ENCODE measurements at places on chromosomes 16 and 17.

GRCh38 chr17:27756467-27757371, 43.6 kb downstream of the NOS2 start:
- DNase-seq, result no peak

DNA sequence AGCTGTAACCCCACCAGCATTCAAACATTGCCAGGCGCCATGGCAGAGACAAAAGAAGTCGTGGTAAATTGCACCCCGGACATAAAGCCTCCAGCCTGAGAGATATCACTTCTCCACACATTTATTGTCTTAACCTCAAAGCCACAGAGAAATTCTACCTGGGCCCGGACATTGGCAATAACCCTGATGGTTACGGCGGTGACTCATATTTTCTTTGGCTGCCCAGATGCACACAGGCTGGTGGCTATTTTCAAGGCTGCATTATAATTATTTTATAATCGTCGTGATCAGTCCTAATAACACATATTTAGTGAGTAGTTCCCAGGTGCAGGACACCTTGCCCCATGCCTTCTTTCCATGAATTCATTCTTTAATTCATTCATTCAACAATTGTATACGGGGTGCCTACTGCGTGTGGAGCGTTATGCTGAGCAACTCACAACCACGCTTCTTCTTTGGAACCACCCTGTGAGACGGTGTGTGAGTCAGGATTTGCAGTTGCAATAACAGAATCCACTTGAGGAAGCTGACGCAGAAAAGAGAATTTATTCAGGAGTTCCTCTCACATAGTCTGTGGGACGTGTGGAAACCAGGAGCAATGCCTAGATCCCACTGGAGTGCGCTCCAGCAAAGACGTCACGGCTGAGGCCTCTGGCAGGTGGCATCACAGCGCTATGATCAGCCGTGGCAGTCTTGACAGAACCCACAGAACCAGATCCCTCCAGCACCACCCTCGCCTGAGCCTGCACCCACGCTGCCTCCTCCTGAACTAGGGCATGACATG, 245.7 kb downstream of the FOXL1 start:
- DNase-seq, result peak; percentile 51

DNA sequence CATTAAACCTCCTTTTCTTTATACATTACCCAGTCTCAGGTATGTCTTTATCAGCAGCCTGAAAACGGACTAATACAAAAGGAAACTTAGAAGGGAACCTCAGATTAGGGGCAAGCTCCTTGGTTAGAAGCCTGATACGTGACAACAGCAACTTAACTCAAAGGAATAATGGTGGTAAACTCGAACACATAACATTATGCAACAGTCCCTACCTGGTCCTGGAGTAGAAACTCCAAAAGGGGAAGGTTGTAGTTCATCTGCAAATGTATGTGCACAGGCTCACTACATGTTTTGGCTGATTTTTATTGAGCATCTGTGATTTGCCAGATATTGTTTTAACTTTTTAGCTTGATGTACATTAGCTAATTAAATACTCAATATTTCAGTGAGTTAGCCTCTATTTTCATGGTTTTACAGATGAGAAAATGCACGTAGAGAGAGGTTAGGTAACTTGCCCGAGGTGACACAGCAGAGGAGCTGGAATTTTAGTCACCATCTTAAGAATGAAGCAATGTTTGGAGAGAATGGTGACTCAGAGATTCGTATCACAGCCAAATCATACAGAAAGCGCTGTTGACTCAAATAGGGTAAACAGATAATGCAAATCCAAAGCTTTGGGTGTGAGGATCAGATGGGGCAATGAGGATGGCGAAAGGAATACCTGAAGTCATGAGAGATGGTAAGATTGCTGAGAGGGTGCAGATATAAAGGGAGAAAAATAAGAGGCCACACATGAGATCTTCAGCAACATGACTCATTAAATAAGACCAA, 194.9 kb upstream of the RBFOX1 start:
- DNase-seq, result no peak

DNA sequence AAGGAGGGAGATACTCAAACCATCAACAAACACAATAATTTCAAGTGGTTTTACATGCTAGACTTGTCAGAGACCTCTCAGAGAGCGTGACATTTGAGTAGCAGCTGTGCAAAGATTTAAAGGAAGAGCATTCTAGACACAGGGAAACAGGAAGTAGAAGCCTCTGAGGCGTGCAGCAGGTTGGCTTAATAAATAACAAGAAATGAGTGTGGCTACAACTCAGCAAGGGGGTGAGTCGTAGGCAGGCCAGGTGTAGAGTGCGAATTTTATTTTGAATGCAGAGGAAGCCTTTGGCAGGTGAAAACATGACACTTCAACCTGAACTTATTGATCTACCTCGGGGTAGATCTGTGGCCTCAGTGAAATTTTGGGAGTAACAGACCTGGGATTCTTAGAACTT, 73.2 kb upstream of the MRTFB start:
- DNase-seq, result no peak

DNA sequence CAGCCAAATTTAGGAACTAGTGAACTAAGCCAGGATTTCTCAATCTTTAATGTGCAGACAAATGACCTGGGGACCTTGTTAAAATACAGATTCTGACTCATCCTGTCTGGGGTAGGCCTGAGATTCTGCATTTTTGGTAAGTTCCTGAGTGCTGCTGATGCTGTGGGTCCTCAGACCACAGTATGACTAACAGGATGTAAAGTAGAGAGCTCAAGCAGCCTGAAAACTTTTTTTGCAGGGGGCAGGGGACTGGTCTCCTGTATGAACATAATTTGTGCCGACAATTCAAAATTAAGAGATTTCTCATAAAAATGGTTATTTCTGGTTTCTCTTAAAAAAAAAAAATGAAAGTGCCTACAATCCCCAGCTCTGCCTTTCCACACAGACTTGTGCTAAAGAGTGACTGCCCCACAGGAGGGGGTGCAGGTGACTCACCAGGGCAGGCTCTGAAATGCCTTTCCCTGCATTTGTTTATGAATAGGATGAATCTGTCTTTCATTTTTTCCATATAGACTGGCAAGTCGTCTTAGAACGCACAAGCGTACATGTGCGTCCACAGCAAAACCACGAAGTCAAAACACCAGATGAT, 271.5 kb downstream of the PHKB start:
- DNase-seq, result peak; percentile 48

- no peak for DNase-seq
Measured at GRCh38 chr16:25260416-25260815, 2.8 kb upstream of the ZKSCAN2 start.

GRCh38 chr16:29307598-29308507, 98.7 kb downstream of the NPIPB11 start:
- no peak for DNase-seq

DNA sequence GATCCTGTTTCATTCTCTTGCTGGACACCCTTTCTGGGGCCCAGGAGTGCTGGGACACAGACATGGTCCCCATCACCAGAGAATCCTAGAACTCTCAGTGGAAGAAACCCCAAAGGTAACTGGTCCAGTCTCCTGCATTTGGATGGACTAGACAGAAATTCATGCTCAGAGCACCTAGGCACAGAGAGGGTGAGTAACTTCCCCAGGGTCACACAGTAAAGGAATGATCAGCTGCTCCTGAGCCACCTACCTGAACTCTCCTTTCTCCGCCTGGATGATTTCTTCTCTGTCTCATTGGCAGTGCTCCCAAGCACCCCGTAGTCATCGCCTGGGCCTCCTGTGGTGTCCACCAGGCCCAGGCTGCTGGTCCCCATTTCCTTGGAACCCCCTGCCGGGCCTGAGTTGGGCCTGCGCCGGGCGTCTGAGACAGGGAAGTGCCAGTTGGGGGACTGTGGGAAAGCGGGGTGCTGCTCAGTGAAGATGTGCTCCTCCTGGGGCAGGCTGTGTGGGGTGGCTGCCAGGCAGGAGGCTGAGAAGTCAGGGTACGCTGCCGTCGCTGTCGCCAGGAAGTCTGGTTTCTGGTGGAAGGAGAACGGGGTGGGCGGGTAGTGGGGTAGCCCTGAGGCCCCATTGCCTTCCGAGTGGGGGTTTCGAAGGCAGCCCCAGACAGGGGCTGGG, 767 bp downstream of the MEOX1 start:
- DNase-seq, result no peak

- no peak for DNase-seq
Measured at GRCh38 chr16:3997231-3997841, 116.8 kb upstream of the CREBBP start.

GRCh38 chr16:12236589-12236988, 260.1 kb downstream of the SNX29 start:
- no peak for DNase-seq

GRCh38 chr16:90077757-90078578, 837 bp upstream of the PRDM7 start:
- no peak for DNase-seq

DNA sequence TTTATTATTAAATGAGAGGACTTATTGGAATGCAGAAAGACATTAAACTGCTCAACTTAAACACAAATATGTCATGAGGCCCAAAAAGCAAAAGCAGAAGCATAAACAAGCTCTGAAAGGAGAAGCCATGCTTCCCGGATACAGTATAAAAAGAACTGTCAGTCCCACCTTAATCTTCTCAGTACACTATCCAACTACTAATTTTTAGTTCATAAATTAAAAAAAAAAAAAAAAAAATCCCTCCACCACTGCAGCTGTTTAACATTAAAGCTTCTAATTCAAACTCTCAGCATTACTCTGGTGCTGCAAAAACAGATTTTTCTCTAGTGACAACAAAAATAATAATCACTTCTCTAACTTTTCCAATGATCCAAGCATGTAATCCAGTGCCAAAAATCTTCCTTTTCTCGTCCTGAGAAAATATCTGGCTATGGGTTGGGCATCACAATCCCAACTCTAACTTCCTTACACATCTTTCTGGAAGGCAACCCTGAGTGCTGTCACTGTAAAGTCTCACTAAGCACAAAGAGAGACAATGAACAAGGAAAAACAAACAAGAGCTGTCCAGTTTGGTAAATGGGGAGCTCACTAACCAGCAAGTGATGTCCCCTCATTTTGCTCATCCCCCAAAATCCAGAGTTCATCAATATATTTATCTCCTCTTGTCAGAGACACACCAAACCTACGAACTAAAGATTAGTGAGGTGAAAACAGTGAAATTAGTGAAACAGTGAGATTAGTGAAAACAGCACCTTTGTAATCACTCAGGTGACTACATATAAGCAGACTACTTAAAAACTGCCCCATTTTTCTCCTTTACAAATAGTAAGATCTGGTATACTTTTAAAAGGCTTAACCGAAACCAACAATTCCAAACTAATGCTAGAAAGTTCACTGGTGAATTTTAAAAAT, 5.5 kb downstream of the USP32 start:
- no peak for DNase-seq

DNA sequence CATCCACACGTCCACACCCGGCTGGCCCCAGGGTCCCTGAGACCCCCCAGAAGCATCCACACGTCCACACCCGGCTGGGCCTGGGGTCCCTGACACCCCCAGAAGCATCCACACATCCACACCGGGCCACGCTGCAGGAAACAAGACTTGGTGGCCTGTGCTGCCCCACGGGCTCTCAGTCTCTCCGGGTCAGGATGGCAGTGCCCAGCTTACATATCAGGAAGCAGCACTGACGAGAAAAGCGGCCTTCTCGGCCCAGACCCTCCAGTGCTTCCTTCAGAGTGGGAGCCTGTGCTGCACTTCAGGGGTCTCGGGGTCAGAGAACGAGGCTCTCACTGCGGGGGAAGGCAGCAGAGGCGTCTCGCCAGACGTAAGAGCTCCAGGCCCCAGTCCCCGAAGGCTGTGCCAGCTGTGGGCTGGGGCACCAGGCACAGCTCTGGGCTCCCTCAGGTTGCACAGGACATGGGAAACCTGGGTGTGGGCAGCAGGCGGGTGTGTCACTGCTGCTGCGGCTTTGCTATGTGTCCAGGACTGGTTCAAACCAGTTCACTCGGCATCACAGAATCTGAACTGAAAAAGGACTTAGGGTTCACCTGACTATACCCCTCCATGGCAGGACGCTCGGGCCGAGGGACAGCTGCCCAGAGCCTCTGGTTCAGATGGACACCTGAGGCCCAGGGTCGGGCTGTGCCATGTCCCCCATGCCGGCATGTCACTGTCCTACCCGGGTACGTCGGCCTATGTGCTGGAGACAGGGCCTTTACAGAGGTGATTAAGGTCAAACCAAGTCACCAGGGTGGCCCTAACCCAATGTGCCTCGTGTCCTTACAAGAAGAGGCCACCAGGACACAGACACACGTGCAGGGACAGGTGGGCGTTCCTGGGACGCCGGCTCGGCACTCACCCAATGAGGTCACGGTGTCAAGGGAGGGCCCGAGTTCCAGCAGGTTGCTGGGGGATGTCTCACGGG, 40.2 kb upstream of the CHMP6 start:
- DNase-seq, result no peak

GRCh38 chr17:52751051-52751450, 592.5 kb upstream of the CA10 start:
- DNase-seq, result no peak

DNA sequence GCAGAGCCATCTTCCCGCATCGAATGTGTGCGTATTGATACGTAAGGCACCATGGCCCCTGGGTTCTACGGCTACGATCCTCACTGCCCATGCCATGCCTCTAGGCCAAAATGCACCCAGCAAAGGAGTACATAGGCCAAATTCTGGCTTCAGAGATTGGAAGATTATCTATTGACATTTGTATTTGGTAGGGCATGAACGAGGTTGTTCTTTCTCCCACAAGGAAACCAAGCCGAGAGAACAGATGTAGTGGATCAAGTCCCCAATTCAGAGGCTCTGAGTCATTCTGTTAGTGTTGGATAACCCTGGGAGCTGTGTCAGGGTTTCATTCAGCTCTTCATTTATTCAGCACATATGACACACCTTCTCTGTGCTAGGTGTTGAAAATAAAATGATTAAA, 36.5 kb downstream of the HOXB1 start:
- DNase-seq, result no peak

DNA sequence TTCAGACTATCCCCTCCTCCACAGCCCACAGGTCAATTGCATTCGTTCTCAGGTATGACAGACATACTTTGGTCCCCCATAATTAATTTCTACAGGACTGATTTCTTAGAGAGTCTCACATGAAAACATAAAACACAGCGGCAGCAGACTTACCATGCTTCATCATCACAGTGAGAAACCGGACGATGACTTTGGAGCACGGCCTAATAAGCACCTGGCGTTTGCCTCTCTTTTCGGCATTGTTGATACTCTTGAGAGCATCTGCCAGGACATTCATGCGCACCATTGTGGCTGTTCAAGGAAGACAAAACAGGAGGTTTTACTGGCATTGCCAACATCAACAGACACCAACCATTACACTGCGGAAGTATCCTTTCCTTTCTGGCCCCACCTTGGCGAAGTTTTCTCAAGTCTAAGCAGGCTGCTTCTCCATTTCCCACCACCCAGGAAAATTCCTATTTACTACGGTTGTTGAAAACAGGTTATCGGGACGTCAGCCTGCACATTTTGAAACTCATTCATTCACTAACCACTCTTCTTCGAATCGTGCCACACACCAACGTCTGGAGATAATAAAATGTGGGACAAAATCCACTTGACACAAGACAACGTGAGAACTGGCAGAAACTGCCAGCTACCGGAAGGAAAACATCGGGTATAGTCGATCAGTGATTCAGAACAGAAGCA, 1.2 kb downstream of the RPS15A start:
- no peak for DNase-seq

All from HTR-8/SVneo (cell line).